Brain (organoid and tissue), 16 donors: ENCODE measurements at places on chromosomes 7 and 10.

DNA sequence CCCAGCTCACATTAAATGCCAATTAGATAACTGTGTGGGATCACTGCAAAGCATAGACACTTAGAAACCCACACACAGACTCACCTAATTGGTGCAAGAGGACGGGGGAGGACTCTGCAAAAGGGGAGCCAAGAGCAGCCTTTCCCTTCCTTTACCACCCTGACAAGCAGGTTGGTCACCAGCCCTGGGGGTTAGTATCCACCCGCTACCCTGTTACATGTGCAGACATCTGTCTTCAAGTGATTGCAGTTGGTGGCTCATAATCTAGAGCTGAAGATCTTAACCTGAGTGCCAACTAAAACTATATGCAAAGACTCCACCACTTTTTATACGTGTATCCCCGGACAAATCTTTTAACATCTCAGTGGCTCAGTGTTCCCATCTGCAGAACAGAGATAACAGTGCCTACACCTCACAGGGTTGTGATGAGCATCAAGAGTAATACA is 56.9 kb downstream of the SORBS1 start:
- DNase-seq: no peak

GRCh38 chr10:120580918-120581895 is 124.2 kb downstream of the PLPP4 start:
- DNase-seq: no peak

DNA sequence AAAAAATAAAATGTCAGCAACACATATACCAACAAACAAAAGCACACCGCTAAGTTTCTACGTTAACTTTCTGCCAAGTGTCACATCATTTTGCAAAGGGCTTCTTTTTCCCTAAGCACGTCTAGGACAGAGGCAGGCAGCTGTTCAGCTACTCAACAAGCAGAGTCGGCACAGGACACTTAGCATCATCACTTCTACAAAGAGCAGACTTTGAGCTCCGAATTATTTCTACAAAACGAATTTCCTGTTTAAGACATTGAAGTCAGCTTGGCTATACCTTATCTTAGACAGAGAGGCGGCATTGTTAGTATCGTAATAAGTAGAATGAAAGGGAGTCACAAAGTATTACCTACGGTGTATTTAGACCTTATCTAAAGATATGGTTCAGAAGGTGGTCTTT is 110.1 kb downstream of the SVIL start:
- DNase-seq: no peak

DNA sequence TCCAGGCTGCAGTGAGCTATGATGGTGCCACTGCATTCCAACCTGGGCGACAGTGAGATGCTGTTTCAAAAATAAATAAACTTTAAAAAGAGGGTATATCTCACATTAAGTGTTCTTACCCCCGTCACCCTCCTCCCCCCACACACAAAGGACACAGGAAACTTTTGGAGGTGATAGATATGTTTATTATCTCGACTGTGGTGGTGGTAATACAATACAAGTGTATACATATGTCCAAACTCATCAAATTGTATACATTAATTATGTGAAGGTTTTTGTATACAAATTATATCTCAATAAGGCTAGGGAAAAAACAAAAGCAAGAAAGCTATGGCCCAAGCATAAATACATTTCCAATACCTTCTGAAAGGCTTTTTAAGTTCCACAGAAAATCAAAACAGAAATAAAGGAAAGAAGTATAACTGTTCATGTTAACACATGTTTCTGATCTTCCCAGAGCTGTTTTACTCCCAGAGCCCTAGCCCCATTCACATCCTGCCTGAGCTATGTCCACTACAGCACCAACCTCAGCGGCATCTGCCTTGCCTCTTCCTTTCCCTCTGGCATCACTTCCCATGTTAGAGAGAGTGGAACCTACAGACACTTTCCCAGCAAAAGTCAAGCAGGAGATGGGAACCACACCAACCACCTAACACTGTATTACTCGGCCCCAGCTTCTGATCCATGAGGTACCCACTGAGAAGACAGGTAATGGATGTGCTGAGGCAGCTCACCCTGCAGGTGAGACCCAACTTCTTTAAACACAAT is 48.1 kb downstream of the SGMS1 start:
- DNase-seq: no peak

DNA sequence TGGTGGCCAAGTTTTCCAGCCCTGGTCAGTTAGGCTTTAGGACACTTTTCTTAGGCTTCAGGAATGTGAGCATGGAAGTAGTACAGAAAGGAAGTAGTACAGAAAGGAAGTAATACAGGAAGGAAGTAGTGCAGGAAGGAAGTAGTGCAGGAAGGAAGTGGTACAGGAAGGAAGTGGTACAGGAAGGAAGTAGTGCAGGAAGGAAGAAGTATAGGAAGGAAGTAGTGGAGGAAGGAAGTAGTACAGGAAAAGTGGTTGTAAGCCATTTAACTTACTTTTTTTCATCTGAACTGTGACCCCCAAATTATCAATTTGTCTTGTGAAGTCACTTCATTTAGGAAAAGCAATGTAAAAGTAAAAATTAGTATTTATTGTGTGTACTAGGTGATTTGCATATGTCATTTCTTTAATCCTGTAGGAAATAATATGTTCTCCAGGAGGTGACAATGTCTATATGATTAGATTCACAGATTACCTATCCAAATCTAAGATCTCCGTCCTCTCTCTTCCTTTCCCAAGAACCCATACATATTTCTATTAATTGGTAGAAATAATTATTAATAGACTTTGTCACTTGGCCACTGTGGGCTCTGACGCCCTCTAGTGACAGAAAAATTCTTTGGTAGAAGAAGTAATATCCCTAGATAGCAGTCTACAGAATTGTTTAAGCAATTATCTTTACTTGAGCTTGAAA is 3.9 kb upstream of the FAS start:
- peak; percentile 55 for DNase-seq

GRCh38 chr7:4842319-4843064 is 19.3 kb downstream of the PAPOLB start:
- no peak for DNase-seq

- no peak for DNase-seq
Measured at GRCh38 chr10:22433875-22434274, 88.6 kb downstream of the SPAG6 start.

DNA sequence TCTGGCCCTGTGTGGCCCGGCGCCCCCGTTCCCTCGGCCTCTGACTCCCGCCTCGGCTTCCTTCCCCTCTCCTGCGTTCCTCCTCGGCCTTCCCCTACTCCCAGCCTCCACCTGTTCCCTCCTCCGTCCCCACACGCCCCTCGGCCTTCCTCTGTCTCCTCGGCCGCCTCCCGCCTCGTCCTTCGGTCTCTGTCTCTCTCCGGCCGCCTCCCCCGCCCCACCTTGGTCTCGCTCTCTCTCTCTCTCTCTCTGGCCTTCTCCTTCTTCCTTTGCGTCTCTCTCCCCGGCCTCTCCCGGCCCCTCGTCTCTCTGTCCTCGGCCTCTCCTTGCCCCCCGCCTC is 588 bp downstream of the GET4 start:
- no peak for DNase-seq

DNA sequence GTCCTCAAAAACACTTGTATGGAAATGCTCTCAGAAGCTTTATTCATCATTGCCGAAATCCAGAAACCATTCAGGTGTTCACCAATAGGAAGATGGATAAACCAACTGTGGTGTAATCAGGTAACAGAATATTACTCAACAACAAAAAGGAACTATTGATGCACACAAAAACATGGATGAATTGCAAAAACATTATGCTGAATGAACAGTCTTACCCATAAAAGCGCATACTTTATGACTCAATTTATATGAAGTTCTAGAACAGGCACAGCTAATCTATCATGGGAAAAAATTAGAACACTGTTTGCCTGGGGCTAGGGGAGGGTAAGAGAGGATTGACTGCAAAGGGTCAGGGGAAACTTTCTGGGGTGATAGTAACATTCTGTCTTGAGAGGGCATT is 26.9 kb upstream of the GSAP start:
- no peak for DNase-seq

DNA sequence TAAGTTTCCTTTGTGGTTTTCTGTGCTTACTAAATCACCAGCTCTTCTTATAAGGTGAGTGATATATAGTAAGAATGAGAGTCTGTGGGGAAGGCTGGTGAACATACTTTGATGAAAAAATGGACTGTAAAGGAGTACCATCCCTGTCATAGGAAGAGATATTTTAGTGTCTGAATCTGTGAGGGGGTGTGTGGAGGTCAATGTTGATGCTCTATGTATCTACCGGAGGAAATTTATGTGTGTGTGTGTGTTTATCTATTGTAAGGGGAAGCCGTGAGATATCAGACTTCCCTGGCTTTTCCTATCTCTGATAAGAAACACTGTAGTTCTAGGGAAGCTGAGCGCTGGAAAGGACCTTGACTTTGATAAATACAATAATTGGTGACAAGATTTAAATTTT is 179.0 kb downstream of the PCDH15 start:
- DNase-seq: no peak

DNA sequence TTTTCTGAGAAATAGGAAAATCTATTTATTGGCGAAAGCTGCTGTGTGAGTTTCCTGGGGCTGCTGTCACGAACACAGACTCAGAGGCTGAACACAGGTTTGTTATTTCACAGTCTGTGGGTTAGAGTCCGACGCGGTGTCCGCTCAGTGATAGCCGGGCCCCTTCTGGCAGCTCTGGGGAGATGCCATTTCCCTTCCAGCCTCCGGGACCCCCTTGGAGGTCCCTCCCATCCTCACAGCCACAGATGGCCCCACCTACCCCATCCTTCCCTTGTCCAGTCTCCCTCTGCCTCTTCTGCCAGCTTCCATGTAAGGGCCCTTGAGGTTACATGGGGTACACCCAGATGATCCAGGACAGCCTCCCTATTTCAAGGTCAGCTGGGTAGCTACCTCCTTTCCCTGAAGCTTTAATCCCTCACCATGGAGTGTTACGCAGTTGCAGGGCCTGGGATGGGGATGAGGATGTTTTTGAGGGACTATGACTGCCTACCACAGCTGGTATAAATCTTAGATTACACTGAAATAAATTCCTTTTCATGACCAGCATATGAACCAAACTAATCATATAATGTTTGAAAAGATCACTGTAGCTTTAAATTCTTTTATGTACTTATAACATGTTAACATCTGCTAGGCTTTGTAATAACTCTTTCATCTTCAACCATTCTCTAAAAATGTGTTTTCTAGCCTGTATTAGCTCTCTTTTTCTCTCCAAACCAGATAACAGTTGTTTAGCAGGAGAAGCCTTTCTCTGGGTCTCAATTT is 98.5 kb downstream of the WDR37 start:
- no peak for DNase-seq

DNA sequence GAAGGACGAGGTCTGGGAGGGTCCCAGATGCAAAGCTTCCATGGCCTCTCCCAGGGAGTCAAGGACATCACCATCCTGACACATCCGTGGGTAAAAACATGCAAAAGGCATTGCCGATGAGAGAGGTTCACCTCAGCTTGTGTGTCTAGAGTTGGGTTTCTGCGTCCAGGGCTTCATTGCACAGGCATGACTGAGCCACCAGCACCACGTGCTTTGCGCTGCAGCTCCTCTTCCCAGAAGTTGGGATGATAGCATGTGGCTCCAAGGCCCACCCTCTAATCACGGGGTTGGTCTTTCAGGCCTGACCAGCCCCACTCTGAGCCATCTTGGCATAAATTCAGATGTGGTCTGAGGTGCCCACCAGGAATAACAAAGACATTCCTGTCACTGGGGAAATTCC is 7.1 kb upstream of the RASGEF1A start:
- DNase-seq: no peak

DNA sequence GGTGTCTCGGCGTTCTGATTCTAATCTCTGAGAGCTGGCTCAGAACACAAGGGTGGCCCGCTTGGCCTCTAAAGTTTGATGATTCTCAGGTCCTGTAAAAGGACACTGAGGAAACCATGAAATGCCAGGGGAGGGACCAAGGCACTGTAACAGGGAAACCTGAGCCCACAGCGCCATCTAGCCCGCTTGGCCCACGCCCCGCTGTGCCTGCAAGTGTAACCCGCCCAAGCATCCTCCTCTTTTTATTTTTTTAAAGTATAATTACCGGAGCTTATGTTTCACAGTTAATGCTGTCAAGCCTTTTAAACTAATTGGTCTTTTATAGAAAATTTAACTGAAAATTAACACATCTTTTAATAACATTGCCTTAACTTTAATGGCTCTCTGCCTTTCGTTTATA is 734.7 kb downstream of the KCNMA1 start:
- no peak for DNase-seq

GRCh38 chr7:88610942-88611341 is 148.6 kb upstream of the ZNF804B start:
- no peak for DNase-seq

DNA sequence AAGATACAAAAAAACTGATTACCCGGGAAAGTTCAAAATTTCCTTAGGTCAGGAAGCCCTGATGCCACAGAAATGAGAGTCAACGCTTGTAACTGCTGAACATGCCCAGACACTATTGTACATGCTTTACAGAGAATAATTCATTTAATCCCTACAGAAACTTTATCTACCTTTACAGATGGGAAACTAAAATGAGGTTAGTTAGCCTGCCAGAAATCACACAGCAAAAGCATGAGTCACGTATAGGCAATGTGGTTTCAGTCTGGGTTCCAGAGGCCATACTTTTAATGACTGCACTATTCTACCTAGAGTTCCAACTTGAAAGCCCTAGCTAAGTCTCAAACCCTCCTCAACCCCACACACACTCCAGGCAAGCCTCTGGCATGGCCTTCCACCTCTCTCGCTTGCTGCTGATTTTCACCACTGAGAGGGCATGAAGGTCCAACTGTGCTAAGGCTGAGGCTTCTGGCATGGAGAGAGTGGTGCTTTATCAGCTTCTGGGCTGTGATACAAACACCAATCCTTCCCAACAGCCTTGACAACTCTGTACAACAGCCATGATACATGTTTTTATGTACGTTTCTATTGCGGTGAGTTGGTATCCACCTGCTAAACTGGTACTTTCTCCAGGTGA is 1011.2 kb upstream of the GHITM start:
- DNase-seq: no peak

DNA sequence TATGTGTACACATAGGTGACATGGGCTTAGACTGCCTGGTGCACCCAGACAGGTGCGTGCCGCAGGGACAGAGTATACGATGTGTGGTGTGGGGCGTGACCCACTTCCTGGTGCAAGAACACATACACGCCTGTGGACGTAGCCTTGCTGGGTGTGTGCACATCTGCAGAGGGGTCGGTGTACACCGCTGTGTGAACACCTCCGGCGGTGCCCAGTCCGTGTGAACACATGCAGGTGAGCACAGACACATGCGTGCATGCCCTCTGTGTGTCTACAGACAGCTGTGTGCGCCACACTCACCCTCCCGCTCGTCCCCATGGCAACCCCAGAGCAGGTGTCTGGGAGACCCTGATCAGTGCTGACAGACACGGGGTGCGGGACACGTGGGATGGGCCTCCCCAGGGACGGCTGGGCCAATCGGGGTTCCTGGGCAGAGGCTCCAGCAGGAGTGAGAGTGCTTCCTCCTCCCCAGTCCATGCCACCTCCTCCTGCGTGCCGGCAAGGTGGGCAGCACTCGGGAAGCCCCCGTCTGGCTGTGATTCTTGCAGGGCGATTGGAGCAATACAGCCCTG is 23.4 kb downstream of the ELFN1 start:
- DNase-seq: peak; percentile 88

- no peak for DNase-seq
Measured at GRCh38 chr7:69764147-69764546, 165.9 kb downstream of the AUTS2 start.
